ENCODE measurements at places on chromosomes 6 and 20. TPM values are rescaled to one million over a fixed set of nuclear protein-coding genes. Genes with fewer than 3 reads are reported as not detected.

DNA sequence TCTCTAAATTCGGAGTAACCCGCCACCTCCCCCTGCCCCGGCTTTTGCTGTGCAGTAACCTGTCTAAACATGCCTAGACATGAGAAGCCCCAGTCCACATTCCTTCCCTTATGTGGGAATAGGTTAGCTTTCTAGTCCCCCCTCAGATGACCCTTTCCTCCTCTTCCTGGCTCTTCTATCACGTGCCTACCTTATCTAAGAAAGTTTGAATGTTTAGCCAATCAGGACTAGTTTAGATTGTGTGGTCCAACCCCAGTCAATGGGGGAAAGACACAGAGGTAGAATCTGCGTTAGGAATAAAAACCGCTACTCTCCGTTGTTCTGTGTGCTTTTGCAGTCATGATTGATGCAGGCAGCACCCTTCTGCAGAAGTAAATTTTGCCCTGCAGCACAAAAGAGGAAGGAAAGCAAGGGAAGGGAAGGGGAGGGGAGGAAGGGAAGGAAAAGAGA lies 69.0 kb upstream of the CD93 start:
- H3K4me3 ChIP-seq, result no peak overlapping the region
- H3K27me3 ChIP-seq, result no peaks in the 10 kb centered on the region
- H3K36me3 ChIP-seq, result no peaks in the 10 kb centered on the region
- peaks cover 42% of the 10 kb centered on the region for H3K4me1 ChIP-seq
- no peak for DNase-seq

- peaks cover 35% of the 10 kb centered on the region for H3K4me1 ChIP-seq
- no peak overlapping the region for H3K27ac ChIP-seq
- no peaks in the 10 kb centered on the region for H3K36me3 ChIP-seq
- H3K27me3 ChIP-seq, result peaks cover 7% of the 10 kb centered on the region
- DNase-seq, result no peak
These were observed 9.5 kb upstream of the UQCC2 start for GRCh38 chr6:33720998-33721397.

DNA sequence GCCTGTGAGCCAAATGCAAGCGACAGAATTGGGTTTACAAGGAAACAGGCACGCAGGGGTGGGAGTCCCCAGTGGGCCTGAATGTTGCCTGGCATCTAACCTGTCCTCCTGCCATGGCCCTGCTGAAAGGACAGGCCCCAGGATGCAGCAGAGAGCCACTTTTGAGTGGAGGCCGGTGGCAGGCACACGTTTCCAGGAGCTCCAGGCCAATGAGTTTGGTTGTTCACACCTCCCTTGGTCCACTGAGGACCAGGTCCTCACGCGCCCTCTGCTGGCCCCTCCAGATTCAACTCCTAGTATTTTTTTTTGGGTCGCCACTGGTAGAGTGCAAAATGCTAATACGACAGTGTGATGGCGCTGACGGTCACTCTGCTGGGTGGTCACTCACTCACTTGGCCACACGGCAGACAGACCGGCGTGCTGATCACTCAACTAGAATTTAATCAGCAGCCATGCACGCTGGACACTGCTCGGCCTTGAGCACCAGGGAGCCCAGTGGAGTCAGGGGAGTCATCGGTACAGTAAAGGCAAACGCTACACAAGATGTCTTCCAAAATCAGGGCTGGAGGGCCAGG lies 81.7 kb upstream of the NFATC2 start:
- H3K36me3 ChIP-seq, result peaks cover 2% of the 10 kb centered on the region
- no peaks in the 10 kb centered on the region for H3K4me1 ChIP-seq
- no peaks in the 10 kb centered on the region for H3K27me3 ChIP-seq
- no peak for DNase-seq

GRCh38 chr6:166112580-166112979 lies 55.1 kb downstream of the TBXT start:
- DNase-seq, result no peak
- no peaks in the 10 kb centered on the region for H3K27me3 ChIP-seq
- no peaks in the 10 kb centered on the region for H3K36me3 ChIP-seq
- no peak overlapping the region for H3K27ac ChIP-seq
- no peak overlapping the region for H3K4me3 ChIP-seq
- no peaks in the 10 kb centered on the region for H3K4me1 ChIP-seq

DNA sequence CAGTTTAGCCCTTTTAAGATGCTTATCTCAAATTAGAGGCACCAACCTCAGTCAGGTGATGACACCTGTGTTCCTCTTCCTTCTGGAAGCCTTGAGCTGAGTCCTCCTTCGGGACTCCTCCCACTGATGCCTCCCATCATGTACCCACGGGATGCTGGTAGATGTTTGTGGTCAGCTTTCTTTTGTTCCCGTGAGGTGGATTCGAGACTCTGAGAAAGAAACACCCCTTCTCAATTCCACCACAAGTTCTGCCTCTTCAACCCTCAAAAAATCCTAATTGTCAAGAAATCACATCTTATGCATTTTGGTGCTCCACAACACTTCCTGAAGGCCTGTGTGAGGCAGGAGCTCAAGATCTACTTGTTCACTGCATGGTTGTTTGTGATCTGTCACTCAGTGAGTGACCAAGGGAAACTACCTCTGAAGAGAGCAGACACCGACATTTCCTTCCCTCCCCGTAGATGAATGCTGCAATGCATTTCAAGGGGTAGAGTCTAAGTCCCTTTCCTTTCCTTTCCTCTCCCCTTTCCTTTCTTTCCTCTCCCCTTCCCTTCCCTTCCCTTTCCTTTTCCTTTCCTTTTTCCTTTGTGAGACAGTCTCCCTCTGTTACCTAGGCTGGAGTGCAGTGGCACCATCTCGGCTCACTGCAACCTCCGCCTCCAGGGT lies 50.5 kb downstream of the PCNA start:
- no peaks in the 10 kb centered on the region for H3K36me3 ChIP-seq
- no peaks in the 10 kb centered on the region for H3K27me3 ChIP-seq

DNA sequence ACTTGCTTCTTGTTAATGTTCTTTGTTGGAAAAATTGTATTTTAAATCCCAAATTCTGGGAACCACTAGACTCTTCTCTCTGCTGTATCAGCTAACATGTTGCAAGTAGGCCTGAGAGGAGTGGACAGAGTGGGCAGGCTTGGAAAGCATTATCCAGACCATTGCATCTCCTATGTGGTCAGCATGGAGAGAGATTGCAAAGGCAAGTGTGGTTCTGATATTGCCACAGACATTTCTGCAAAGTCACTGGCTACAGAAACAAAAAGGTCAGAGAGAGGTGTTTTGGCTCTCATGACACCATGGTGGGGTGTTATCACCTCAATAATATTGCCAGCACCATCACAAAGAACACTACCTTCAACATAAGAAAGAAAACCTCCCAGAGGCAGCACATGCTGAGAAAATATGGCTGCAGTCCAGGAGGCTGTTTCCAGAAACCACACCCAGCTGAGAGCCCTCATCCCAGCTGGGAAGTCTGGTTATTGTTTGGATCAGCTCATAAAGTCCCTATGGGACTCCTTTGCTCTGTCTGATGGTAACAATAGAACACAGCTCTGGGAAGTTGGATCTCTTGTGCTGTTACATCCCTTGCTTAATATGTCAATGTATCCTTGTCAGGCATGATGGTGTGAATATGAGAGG lies 78.2 kb upstream of the TBX18 start:
- no peak overlapping the region for H3K4me3 ChIP-seq
- no peaks in the 10 kb centered on the region for H3K36me3 ChIP-seq
- H3K27ac ChIP-seq, result no peak overlapping the region

- H3K4me1 ChIP-seq, result no peaks in the 10 kb centered on the region
- no peak for DNase-seq
- no peaks in the 10 kb centered on the region for H3K27me3 ChIP-seq
- no peaks in the 10 kb centered on the region for H3K36me3 ChIP-seq
- no peak overlapping the region for H3K27ac ChIP-seq
These were observed 52.5 kb downstream of the ALDH5A1 start for GRCh38 chr6:24547243-24547642.

DNA sequence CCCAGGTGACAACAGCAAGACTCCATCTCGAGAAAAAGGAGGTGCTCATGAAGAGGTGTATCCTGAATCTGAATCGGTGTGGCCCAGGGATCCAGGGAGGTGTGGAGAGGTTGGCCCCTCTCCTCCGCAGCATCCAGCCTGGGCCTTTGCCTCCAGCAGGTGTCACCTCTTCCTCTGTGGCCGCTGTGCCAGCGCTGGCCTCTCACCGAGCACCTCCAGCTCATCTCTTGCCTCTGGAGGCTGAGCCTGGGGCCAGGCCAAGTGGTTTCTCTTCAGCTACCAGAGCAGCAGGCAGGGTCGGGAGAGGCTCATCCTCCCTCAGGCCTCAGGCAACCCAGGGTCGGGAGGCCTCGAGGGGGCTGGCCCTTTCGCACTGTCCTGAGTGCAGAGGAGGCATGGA lies 1.2 kb upstream of the COL20A1 start:
- no peak overlapping the region for H3K27ac ChIP-seq
- DNase-seq, result no peak
- peaks cover 26% of the 10 kb centered on the region for H3K27me3 ChIP-seq
- H3K4me1 ChIP-seq, result no peaks in the 10 kb centered on the region
- H3K4me3 ChIP-seq, result no peak overlapping the region
- peaks cover 10% of the 10 kb centered on the region for H3K36me3 ChIP-seq

Gene TNNC2
- polyA plus RNA-seq, result not detected

Gene CYP24A1
- polyA plus RNA-seq, result 7.3 TPM

Gene CCN2
- 41.4 TPM for polyA plus RNA-seq

Gene KIZ
- 10.9 TPM for polyA plus RNA-seq

Gene ADGRF5
- 0.01 TPM for polyA plus RNA-seq

Gene VGLL2
- not detected for polyA plus RNA-seq

All from keratinocyte (primary cell).